NCI-H1436 treated with DMSO at 0.1 percent for 48 hours (cell line): ENCODE measurements at places on chromosomes 3 and 15.

DNA sequence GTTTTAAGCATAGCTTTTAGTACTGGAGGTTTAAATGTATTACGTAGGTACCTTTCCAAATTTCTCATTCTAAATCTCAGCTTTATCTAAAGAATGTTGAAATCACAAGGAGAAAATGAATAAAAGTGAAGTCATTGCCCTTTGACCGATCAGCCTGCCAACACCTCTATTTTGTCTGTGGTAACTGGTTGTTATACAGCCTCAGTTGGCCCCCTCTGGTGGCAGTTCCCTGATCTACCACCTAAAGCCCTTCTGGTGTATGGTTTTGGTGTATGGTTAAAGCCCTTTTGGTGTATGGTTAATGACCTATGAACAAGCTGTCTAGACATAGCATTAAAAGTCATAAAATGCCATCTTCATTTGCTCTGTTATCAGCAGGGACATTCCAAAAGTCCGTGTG is 378.2 kb upstream of the AZI2 start:
- DNase-seq, result no peak

- no peak for DNase-seq
Observed at GRCh38 chr3:37310666-37311050, 136.3 kb upstream of the LRRFIP2 start.

DNA sequence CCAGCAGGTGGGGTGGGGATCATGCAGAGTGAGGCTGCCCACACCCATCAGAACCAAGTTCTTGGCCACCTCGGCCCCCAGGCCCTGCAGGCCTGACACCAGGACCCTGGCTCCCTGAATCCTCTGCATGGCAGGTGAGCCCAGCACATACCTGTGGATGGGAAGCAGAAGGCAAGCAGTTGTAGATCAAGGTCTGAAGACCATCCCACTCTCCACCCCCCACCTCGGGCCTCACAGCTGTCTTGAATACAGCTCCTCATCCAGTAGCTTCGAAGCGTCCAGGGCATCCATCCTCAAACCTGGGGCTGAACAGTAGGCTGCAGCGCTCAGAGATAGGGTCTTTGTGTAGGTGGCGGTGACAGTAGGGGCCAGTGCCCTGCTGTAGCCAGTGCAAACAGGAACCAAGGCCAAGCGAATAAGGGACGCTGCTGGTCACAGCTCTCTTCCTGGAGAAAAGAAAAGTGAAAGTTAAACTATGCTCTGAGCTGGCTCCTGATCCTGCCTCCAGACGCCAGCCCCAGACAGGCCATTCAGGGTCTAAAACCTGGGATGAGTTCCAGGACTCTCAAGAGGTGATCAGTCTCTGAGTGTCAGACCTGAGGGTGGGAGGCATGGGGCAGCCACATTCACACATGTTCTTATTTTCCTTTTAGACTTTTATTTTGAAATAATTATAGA is at the start of gene UBA7:
UBA7 (minus strand) TSS at position 457 of the 678 bp plus-strand sequence; CDS start at position 291, 166 bp downstream.
- no peak for DNase-seq

DNA sequence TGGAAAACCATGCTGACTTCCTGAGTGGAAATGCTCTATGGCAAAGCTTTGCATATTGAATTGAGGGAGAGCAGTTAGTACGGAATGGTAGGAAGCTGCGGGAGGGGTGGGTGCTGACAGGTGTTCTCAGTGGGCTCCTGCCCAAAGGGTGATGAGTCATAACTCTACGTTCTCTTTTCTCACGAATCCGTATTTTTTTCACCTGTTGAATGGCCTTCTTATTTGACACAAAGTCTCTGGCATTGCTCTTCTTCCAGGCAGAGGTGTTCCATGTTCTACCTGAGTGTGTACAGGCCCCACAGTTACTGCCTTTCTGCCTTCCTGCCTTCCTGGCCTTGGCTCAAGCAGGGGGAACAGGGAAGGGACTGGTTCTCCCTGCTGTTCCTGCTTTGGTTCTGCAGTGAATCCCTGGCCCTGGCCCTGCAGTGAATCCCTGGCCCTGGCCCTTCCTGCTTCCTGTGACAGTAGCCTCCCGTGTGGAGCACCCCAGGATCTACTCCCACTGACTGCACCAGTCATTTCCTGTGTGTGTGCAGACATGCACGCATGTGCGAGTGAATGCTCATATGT is 31.9 kb downstream of the TRAK1 start:
- no peak for DNase-seq

- DNase-seq, result no peak
Observed at GRCh38 chr15:77825252-77825542, 192.5 kb upstream of the LINGO1 start.

DNA sequence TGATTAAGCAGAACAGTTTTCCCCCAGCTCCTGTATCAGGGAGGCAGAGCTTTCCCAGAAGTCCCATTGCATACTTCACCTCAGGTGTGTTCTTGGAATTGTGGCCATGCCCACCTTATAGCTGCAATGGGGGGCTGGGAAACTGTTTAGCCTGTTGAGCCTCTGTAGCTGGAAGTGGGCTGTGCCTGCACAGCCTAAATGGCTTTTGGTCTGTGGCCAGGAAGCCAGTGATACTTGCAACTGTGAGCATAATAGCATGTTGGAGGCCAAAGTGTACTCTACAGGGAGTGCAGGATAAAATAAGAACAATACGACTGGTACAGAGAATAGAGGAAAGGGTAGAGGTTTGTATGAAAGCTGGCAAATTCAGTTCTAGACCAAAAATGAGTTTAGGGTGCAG is 248.5 kb downstream of the PTPRG start:
- no peak for DNase-seq

GRCh38 chr15:27527490-27528067 is 556.6 kb downstream of the GABRG3 start:
- no peak for DNase-seq

- no peak for DNase-seq
Observed at GRCh38 chr15:45314960-45315359, 62.9 kb downstream of the SLC28A2 start.

DNA sequence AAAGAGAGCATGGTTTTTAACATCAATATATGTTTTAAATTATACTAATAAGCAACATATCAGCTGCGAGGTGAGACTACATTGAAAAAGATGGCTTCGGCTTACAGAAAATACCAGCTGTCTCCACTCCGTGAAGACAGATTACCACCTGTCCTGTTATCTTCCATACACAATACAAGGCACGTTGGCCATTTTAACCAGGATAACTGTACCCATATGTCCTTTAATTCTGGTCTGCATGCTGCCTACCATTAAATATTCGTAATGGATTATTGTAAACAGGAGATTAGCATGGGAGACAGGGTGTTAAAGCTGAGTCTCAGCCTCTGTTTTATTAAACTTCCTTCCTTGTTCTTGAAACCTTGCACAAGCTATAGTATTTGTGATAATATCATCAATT is 855.5 kb downstream of the ROBO1 start:
- no peak for DNase-seq

- no peak for DNase-seq
Observed at GRCh38 chr3:156978481-156978961, 152.4 kb downstream of the LEKR1 start.

GRCh38 chr3:27085829-27086730 is 283.1 kb downstream of the NEK10 start:
- DNase-seq, result no peak

DNA sequence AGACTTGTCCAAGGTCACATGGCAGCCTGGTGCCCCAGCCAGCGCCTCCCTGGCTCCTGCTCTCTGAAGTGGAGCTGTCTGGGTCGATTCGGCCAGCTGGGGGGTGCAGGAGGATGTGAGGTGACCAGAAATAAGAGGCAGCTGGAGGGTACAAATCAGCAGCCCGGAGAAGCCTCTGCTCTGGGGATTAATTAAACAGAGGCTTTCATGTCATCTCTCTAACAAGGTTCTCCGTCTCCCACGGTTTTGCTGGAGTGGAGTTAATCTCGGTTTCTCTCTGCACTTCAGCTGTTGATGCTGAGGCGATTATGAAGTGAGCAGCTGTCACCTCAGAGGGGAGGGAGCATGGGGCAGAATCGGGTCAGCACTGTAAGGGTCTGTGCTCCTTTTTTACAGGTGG is 236.8 kb downstream of the TLE3 start:
- DNase-seq, result no peak

DNA sequence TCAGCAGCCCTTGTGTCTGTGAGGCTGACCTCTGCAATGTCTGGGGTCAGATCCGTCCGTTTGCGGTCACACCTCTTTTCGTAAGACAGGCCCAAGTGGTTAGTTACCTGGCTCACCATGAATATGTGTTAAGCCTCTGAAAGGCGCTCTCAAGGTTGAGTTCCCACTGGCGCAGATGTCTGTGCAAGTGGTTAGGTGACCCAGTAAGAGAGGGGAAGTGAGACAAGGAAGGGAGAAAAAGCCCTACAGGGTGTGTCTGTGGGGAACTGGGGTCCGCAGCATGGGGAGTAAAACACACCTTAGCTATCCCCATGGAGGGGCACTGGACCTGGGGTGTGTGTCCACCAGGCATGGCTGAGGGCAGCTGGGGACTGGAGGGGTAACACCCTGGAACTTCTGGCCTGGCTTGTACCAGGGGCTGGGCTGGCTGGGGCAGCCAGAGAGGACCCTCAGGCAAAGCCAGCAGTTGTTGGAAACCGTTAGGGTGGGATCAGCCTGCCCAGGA is 391.6 kb upstream of the PROK2 start:
- no peak for DNase-seq

GRCh38 chr15:78873793-78874765 is 1.4 kb downstream of the MORF4L1 start:
- DNase-seq, result no peak

GRCh38 chr3:76941376-76941775 is 98.5 kb upstream of the ROBO2 start:
- no peak for DNase-seq

GRCh38 chr3:97359977-97360376 is 404.6 kb upstream of the ARL6 start:
- no peak for DNase-seq

DNA sequence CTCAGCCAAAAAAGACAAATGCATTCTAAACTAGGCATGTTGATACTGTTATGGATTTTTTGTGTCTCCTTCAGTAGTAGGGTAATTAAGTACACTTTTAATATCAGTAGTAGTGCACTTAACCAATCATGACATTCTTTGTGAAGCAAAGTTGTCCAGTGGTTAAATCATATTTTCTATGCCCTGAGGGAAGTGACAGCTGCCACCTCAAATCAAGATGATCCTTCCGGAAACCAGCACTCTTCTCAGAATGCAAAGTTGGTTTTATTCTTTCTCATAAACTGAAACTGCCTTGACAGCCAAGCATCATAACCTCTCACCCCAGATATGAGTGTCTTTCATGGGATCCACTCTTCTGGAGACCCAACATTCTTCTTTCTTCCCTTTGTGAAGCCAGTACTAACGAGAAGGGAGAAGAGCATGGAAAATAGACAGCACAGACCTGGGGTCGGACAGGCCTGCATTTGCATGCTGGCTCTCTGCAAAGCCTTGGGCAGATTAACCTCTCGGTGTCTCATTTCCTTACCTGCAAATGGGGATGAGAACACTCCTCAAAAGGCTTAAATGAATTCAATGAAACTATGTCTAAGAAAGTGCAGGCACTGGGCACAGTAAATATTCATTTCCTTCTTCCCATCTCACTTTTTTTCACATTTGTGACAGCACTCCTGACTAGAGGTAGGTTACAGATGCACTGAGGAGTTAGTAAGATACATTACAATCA is 13.2 kb downstream of the AAGAB start:
- DNase-seq, result no peak

GRCh38 chr3:127532561-127533203 is 57.9 kb downstream of the TPRA1 start:
- no peak for DNase-seq

DNA sequence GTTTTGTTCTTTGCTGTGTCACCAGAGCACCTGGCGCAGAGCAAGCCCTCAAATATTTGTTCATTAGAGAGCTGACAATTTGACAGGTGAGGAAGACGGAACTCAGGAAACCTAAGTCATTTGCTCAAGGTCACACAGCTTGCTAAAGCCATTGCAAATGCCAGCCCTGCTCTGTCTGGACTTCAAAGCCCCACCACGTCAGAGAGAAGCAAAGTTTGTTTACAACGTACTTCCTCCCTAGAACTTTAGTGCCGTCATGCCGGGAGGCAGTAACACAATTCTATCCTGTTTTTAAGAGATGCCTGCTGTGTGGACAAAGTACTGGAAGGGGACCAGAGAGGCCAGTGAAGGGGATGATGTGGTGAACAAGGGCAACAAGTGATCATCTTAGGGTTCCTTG is 216.6 kb upstream of the PRICKLE2 start:
- no peak for DNase-seq

GRCh38 chr3:37435572-37435971 is 261.2 kb upstream of the LRRFIP2 start:
- DNase-seq, result no peak

GRCh38 chr3:175590745-175591144 is 731.6 kb downstream of the NAALADL2 start:
- no peak for DNase-seq

- no peak for DNase-seq
Observed at GRCh38 chr3:170448584-170448983, 29.9 kb downstream of the CLDN11 start.

- DNase-seq, result no peak
Observed at GRCh38 chr3:157333551-157333991, 103.1 kb upstream of the PTX3 start.

- DNase-seq, result no peak
Observed at GRCh38 chr3:21028412-21028811, 722.6 kb downstream of the ZNF385D start.

DNA sequence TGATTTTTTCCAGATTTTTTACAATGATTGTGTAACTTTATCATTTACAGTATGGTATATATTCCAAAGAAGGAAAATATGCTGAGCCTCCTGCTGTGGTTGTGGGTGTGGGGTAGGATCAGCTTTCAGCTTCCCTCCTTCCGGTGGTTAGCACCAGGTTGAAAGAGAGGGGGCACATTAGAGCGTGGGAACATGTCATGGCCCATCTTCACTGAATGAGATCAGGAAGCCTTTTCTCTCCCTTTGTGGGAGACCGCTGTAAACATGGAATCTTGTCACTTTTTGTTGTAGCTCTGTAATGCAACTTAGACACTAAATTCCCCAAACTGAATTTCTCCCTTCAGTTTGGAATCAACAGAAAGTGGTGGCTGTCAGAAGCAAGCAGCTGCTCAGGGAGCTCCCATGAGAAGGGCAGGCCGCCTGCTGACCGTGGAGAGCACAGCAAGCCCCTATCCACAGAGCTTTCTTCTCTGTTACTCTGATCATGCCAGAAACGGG is 86.7 kb upstream of the LIMD1 start:
- no peak for DNase-seq

GRCh38 chr3:79086514-79086913 is 681.3 kb downstream of the ROBO1 start:
- no peak for DNase-seq

DNA sequence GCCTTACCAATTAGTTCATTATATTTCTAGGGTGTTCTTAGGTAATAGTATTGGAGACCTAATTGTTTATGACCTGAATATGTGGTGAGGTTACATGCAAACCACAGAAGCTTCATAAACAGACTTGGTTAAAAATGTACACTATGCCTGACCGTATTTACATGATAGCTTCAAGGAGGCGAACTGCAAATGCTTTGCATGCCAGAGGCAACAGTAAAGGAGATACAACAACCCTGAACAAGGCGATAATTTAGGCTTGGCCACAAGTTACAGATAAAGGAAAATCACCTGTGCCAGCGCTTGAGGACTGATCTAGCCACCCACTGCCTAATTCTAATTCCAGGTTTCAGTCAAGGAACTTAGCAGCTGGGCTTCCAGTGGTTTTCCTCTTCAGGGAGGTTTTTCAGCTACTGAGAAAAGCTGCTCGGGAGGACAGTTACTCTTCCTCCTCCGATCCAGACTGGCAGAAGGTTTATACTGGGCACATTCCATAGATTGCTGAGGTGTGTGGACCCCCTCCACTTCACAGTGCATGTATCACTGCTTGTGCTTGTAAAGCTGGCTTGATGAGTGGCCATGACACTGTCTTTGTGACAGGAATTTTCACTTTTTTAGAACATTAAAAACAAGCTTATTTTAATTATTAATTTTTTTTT is 95.6 kb downstream of the DHX36 start:
- DNase-seq, result no peak

GRCh38 chr3:21509731-21510470 is 241.1 kb downstream of the ZNF385D start:
- no peak for DNase-seq
